ENCODE measurements at places on chromosomes 13 and 19.

DNA sequence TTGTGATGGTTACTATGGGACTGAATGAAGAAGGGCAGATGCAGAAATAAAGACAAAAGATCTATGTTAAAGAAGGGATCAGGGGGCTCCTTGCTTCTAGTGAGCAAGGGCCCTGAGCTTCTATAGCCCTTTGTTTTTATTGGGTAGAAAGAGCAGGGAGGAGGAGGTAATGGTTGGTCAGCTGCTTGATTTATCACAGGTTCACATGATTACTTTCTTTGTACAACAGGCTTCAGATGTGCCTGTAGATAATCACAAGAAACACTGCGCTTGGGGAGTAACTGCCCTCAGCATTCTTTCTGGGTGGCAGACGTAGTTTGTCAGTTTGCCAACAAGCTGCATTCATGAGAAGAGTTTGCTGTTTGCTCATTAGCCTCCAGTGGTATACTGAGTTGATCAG lies 4.8 kb upstream of the ZNF439 start:
- DNase-seq: no peak

DNA sequence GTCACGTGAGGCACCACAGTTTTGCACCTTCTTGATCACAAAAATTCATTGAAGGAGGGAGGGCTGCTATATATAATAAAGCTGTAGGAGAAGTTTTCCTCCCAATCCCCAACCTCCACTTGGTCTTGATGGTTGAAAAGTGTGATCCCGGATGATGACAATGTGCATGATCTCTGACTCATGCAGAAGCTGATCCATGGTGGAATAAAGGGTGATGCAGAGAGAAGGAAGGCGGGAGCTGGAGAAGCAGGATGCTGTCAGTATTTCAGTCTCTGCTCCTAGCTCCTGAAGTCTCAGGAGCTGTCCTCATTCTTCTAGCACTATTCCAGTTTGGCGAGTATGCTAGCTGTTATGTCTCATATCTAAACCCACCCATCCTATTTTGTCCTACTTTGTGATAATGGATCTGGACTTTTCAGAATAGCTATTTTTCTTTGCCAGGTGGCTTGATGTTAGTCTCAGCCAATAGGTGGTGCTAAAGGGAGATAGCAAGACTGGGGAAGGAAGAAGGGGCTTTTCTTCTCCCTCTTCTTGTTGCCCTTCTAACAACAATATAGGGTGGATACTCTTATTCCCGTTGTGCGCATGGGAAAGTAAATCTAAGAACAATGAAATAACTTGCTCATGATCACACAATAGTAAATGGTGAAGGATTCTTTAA lies 65.6 kb upstream of the HTR2A start:
- no peak for DNase-seq

DNA sequence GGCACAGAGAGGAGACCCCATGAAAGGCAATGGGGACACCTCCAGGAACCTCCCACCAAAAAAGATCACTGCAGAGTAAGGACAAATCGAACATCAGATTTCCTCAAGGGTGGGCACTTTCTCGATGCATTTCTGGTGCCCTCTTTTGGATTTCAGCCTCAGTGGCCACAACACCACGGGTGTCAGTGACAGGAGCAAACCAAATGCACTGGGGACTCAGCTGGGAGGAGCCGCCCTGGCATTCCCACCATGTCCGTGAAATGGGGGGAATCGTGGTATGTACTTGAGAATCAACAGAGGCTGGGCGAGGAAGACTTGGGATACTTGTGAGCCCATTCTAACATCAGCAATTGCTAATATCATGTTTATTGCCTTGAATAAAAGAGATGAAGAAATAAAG lies 16.3 kb downstream of the FAM187B start:
- DNase-seq: no peak

- no peak for DNase-seq
These were observed 85.9 kb downstream of the MUC16 start for GRCh38 chr19:8924283-8924682.

DNA sequence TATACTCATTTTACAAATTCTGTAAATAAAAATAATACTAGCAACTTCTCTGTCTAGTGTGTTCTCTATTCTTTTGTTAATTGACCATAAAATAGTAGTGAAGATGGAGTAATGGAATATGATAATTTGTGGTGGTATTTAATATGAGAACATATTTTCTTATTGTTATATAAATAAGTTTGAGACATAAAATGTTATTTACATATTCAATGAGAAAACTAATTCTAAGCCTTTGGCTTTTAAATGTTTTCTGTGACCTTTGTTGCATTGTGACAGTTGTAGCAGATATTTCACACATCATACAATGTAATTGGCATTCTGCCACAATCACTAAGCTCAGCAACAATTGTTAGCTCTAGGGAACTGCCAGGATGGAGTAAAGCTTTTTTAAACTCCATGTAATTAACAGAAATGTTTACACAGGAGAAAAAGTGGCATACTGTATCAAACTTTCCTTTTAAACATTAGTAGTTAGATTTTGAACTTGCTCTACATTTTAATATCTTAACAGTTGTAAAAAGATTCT lies 562.1 kb upstream of the PCDH9 start:
- DNase-seq: no peak

GRCh38 chr13:20942938-20943559 lies 40.5 kb upstream of the XPO4 start:
- no peak for DNase-seq

DNA sequence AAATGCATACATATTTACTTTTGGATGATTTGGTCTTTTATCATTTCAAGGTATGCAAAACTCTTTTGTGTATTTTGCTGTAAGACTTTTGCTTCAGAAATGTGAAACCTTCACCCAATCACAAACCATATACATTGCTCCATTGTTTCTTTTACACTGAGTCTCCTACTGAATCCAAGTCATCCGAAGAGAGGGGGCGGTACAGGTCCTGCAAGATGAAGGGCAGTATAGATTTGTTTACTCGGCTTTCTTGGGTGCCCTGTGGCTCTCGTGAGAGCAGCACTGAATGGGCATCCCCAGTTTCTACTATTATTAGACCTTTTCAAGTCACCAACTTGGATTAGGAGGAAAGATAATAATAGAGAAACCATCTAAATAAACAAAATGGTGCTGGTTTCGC lies 280.6 kb downstream of the DCLK1 start:
- no peak for DNase-seq

DNA sequence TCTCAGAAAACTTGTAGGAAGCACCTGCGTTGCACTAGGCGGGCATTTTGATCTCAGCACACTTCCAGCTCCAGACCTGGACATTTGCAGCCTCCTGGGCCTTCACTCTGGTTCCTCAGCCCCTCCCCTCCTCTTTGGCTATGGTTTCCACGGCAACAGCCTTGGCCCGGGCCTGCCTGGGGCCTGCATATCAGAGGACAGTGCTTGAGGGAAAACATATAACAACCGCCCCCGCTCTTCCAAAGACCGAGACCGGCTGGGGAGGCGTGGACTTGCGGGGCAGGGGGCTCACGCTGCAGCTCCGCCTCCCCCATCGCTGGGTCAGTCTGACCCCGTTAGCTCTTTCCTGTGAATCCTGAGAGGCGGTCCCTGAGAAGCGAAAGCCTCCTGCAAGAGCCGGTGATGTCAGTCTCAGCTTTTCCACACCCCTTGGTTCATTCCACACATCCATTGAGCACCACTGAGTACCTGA lies 125.7 kb upstream of the PEG3 start:
- no peak for DNase-seq

GRCh38 chr19:6613711-6614110 lies 22.8 kb upstream of the CD70 start:
- DNase-seq: no peak

DNA sequence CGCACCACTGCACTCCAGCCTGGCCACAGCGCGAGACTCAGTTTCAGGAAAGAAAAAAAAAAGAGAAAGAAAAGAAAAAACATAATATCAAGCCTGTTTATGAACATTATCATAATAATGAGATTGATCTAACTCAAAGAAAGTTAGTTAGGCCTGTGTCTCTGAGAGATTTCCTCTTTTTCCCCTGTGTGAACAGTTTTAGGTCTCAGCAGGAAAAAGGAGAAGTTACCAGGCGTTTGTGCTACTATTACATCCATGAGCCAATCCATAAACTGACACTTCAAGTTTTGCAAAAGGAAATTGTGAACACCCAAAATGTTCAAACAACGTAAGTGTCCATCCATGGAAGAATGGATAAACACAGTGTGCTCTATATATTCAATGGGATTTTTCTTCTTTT lies 3.8 kb downstream of the TARM1 start:
- no peak for DNase-seq

DNA sequence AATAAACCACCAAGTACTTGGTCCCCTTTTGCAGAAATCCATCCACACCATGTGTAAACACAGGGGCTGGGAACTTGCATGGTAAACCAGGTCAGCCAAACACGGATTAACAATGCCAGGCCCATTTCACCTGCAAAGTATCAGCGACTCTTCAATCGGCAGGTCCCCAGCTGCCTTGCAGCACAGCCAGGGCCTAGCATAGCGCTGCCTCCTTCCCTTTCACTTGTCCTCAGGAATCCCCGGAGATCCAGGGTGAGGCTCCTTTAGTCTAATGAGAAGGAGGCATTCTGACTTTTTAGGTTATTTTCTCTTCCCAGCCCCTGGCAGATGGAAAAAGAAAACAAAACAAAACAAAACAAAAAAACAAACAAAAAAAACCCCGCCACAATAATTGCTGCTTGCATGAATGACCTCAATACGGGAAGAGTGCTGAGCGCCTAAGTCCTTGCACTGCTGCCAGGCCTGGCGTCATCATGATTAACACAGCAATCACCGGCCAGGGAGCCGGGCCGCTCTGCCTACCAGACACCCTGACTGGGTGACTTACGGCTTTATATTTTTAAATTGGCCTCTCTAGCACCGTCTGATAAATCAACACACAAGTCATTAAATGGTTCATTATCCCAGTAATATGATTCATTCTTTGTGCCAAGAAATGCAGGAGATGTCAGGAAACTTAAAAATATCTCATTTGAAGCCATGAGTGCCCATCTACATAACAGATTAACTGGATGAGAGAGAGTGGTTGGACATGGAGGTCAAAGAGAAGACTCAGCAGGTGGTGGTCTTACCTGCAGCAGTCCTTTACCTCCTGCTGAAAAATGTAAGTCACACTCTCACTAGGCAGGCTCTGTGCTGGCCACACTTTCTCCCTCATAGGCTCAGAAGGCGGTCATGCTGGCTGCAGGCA lies 692.7 kb downstream of the UQCRFS1 start:
- DNase-seq: no peak

- no peak for DNase-seq
These were observed 1.7 kb upstream of the DBP start for GRCh38 chr19:48638831-48639381.

- DNase-seq: no peak
These were observed 541.0 kb upstream of the KLF12 start for GRCh38 chr13:74675182-74675581.

DNA sequence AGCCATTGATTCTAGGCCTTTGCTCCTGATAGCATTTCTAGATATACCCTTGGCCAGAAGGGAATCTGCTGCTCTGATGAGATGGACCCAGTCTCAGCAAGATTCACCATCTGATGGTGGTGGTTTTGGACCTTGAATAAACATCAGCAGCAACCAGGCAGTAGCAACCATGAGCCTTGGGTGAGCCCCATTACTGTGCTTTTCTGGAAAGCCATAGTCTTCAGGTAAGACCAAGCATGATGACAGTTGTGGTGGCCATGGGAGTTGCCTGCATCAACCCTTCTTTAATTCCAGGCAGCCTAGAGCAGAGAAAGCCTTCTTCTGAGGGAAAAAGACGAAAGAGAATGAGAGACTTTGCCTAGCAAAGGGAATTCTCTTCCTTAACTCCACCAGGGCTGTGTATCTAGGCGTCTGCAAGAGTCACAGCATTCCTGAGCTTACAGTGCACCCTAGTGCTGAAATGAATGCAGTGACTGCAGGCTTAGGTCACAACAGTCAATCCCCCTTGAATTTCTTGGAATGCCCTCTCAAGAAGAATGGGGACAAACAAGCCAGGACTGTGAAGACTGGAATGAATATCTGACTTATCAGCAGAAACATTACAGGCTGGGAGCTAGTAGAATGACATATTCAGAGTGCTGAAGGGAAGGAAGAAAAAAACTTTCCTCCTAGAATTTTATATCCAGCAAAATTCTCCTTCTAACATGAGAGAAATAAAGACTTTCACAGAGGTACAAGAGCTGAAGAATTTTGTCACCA lies 942.4 kb upstream of the PCDH20 start:
- no peak for DNase-seq

DNA sequence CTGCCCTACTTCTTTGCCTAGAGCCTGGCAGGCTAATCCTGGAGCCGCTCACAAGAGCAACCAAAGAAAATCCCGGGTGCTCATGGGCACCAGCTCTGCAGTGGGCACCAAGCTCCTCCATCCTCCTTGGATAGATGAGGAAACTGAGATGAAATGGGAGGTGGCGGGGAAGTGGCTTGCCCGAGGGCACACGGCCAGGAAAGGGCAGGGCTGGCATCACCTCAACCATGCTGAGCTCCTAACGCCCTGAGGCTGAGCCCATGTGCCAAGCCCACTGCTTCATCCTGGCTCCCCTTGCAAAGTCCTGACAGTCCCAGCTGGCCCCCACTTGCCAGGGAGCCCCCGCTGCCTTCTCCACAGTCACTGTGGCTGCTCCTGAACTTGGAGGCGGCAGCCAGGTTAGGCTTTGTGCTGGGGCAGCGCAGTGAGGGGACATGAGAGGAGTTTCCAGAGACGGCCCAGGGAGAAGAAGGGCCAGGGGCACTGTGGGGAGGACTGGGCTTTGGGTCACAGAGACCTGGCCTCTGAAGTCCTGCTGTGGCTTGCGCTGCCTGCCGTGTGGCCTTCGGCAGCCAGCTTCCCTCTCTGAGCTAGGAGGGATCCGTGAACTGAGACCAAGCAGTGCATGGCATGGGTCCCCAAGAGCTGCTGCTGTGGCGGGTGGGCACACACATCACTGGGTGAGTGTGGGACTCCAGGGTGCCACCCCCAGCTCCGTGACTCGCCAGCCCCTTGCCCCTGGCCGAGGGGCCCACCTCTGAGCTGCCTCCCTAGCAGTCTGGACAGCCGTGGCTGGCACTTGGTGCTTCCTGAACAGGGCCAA lies 17.5 kb downstream of the TMED1 start:
- DNase-seq: no peak

- DNase-seq: peak; percentile 31
These were observed 12.2 kb downstream of the TMEM160 start for GRCh38 chr19:47036097-47036651.

Data from CD4-positive, alpha-beta T cell treated with Interleukin-6 for 4 hours (primary cell).